NCI-H1417 (cell line): ENCODE measurements at places on chromosomes 7 and 10.

DNA sequence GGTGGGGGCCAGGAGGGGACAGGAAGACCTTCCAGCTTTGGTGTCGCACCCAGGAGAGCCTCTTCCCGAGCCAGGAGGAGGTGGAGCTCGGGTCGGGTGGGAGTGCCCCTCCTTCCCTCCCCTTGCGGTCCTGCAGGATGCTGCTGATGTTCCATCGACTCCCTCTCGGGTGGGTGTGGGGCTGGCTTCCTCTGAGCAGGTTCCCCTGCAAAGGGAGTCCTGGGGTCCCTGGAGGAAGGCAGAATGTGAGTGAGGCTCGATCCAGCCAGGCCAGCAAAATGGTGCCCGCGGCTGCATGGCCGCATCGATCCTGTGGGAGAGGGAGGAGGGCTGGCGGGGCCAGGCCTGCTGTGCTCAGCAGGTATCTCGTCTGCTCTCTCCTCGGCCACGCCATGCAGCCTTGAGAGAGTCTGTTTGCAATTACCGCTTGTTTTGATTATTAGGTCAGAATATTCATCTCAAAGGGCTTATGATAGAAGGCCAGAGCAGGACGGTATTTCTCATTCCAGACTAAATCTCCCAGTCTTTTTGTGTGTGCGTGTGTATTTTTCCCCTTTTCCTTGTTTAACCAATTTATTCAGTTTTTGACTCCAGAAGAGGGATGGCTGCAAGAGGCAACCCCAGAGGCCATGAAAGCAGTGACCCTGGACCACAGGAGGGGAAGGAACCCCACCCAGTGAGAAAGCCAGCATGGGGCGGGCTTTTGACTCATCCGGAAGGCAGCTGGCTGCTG is 137.3 kb upstream of the ZMIZ1 start:
- peak; percentile 88 for DNase-seq

DNA sequence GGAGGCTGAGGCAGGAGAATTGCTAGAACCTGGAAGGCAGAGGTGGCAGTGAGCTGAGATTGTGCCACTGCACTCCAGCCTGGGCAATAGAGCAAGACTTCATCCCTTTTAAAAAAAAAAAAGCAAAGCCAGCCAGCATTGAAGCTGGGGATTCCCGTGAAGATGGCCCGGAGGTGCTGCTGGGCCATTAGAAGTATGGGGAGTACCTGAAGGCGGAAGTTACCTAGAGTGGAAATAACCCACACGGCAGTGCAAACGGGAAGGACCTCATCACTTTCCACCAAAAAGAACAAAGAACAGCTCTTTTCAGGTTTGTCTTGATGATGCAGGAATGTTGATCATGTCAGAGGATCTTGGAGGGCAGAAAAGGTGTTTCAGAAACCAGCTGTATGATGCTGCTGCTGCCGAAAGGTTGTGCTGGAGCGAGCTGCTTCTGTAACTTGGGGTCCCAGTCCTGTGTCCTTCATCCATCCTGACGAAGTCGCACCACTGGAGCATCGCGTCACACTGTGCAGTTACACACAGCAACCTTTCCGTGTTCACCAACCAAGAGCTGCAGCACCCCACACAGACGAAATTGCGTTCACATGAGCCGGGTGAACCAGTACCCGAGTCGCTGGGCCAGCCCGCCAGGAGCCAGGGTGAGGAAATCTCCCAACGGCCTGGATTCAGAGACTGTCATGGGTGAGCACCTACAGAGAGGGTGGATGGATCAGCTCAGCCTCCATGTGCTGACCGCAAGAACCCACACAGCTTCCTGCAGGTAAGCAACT is 8.2 kb downstream of the ZFAND2A start:
- no peak for DNase-seq

DNA sequence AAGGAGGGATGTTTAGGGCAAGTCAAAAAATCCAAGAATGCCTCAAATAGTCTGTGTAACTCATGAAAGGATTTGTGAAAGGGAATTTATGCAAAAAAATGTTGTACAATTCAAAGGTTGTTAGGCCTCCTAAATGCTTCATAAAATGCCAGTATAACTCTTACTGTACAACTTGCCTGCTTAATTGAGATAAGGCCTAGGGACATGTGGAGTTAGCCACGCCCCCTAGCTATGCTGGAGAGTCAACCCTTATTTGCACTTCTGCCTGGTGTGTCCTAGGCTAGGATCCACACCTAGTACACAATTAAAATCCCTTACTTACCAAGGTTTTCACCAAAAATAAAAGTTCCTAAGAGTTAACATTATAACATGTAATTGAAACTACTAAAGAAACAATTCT is 77.2 kb downstream of the ZNF680 start:
- DNase-seq, result no peak

GRCh38 chr10:58511765-58512490 is 744 bp upstream of the BICC1 start:
- DNase-seq, result no peak

DNA sequence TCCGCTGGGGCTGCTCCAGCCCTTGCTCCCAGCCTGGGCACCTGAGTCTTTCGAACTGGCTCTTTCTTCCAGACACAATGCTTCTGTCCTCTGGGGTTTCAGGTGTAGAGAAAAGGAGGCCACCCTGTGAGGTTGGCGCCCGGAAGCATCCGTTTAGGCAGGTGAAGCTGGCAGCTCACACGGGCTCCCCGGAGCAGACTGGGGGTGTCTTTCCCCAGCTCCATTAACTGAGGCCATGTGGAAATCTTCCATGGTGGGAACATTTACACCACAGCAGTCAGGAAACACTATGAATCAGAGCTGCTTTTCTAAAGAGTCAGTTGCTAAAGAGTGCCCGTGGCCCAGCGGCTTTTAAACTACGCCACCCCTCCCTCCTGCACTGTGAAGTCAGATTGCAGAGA is 29.2 kb downstream of the PRKAG2 start:
- DNase-seq, result no peak

- no peak for DNase-seq
Observed at GRCh38 chr10:17758200-17758599, 6.2 kb downstream of the TMEM236 start.

DNA sequence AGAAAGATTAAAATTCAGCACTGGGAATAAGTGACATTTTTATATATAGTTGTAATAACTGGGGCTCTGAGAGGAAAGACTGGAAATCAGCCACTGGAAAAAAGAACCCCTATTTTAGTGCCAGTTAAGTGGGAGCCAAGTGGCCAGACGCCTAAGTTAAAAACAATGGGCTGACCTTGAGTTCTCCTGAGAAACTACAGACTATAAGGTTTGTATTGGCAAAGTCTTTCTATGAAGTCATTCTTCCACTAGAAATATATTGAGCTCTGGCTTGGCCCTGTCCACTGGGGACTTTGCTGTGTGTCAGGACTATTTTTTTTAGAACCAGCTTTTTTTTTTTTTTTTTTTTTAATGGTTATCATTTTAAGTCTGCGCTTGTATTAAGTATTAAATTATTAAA is 210.6 kb upstream of the FZD8 start:
- no peak for DNase-seq

- DNase-seq, result no peak
Observed at GRCh38 chr7:151798851-151799448, 78.0 kb downstream of the PRKAG2 start.
